Kidney (tissue), 22 donors: ENCODE measurements at places on chromosomes 2 and 18. TPM values are rescaled to one million over a fixed set of nuclear protein-coding genes. Genes with fewer than 3 reads are reported as not detected.

KCNIP3 gene
- total RNA-seq = 27.6 TPM

GRCh38 chr2:115549611-115550130, 1107.2 kb downstream of the DPP10 start:
- no peaks in the 10 kb centered on the region for H3K36me3 ChIP-seq
- no peak overlapping the region for H3K4me3 ChIP-seq
- H3K27ac ChIP-seq = no peak overlapping the region

DNA sequence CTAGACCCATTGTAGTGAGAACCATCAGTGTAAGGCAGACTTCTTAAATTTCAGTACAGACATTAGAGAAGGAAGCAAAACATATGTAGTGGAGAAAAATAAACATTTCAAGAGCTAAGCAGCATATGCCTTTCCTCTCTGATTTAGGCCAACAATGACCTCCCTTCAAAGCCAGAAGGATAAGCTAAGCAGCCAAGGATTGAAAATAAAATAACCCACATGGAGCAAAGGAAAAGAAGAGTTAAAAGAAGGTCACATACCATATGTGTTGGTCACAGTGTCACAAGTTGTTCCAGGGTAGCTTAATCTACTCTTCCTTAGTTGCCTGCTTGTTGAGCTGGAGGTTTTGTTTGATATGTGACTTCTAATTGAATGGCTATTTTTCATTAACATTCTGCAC, 15.6 kb upstream of the LAMA1 start:
- H3K4me1 ChIP-seq = no peaks in the 10 kb centered on the region
- no peaks in the 10 kb centered on the region for H3K36me3 ChIP-seq
- H3K27ac ChIP-seq = no peak overlapping the region
- no peaks in the 10 kb centered on the region for H3K27me3 ChIP-seq
- no peak overlapping the region for H3K4me3 ChIP-seq

DNA sequence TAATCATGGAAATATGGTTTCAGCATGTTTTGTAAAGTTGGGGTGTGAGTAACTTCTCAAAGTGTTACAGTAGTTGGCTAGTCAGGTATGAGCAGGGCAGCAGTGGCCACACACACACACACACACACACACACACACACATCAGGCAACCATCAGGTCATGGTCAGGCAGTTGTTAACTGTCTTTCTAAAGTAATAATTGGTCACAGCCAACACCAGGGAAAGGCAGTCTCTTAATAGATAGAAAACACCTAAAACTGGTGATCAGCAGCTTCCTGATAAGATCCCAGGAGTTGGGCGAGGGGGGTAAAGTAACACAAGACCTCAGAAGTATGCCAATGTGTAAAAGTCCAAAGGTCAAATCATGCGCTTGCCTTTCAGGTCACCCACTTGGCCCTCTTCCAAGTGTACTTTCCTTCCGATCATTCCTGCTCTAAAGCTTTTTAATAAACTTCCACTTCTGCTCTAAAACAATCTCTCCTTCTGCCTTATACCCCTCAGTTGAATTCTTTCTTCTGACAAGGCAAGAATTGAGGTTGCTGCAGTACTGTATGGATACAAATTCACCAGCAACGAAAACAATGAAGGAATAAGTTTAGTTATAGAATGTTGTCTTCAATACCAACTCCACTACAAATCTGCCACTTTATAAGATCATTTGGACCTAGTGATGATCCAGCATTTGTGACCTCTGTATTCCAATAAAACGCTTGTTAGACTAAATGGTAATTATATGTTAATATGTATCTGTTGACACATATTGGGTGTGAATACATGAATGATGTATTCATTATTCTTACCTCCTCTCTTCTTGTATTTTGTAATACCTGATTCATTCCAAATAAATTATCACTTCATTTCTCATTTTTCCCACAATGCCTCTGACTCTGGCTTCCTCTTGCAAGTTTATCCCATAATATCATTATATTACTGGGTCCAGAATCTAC, 254.3 kb downstream of the METTL4 start:
- H3K27ac ChIP-seq = no peak overlapping the region
- H3K27me3 ChIP-seq = no peaks in the 10 kb centered on the region
- H3K4me3 ChIP-seq = no peak overlapping the region
